Right ventricle myocardium superior (tissue), 1 donor: ENCODE measurements at places on chromosomes 1 and 21.
A peak's percentile ranks its signal among the peaks of the same experiment; 100 is the strongest.

DNA sequence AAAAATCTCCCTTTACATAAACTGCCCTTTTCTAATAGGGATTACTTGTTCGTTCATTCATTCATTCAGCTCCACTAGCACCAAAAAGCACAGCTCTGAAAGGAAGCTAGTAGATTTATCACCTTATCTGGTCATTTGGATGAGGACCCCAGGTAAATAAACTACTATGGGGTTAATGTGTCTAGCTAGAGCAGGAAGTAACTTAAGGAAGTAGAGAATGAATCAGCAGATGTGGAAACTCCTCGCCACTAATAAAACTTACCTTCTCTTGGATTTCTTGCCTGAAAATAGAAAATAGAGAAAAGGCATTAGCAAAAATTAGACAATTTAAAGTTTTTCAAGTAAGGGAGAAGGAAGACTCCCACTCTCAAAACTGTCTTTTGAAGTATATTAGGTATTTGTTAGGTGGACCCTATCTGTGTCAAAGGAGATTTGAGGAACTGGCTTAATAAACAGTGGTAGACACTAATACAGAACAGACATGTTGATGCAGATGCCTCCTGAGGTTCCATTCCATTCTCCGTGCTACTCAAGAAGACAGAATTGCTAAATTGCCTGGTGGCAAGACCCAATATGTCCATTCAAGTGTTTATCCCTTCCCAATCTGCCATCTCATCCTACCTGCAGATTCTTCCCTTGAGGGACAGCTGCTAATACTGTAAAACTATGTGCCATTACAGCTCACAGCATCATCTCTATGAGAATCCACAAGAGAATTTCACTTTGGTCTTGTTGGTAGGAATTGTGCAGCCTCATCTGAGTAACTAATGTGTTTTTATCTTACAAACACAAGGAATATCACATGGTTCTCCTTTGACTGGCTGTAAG lies 14.9 kb downstream of the SELL start:
- DNase-seq = no peak

DNA sequence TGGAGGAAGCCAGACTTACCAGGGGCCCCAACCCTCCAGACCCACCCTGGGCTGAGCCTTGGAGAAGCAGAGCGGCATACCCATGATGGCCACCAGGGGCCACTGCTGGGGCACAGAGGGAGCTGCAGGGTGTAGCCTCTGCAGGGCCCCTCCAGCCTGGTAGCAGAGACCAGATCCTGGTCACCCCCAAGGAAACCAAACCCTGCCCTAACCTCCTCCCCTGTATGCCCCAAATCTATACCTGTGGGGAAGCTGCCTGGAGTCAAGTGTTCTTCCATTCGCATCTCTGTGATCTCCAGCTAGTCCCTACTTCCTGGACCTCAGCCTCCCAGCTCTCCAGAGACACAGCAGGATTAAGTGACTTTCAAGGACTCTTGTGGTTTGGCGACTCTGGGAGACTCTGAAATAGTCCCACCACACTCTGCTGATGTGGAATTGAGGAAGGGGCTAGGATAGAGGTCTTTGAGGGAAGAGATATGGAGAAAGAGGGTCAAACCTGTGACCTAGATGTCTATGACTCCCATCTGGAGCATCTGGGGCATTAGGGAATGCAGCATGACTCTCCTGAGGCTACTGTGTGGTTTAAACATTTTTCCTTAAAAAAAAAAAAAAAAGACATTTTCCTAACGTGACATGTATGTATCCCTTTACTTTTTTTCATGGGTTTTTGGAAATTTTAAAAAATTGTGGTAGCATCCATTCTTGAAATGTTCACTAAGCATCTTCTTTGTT lies 119.2 kb upstream of the IPO9 start:
- peak; percentile 87 for DNase-seq

- no peak for DNase-seq
Measured at GRCh38 chr1:3169665-3170356, 100.8 kb downstream of the PRDM16 start.

DNA sequence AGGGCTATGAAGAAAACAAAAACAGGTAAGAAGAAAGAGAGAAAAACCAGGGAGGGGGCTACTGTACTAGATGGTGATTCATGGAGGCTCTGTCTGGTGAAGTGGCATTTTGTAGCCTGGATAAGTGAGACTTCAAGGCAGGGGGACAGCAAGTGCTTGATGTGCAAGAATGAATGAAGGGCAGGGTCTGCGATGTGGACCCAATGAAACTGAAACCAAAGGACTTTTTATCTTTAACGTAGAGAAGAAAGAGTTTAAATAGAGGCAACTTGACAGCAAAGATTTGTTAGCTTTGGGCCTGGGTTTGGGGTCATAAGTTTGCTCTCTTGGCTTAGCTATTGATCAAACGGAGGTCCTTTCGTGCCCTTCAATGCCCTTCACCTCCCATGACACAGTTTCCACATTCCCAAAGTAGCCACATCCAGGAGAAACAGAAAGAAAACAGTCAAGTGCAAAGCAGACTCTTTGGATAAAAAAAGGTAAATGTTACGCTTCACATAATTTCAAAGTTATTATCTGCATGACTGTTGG lies 291.0 kb downstream of the GRIK1 start:
- no peak for DNase-seq

- DNase-seq = no peak
Measured at GRCh38 chr1:203549309-203549708, 55.4 kb downstream of the OPTC start.

DNA sequence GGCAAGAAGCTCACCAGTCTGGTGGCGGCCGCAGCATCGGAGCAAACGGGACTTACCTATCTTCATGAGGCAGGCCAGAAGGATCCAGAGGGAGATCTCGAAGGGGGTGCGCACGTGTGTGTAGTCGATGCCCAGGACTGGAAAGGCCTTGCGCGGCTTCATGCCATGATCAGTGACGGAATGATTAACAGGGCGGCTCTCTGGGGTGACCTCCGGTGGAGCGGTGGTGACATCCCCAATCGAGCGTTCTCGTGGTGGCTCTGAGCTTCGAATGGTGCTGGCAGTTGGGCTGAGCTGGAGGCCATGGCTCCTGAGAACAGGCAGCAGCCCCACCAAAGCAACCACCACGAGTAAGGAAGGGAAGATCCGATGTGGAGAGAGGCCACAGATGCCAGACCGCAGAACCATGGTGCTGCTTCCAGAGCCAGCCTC lies 982 bp downstream of the SLC9A1 start:
- DNase-seq = no peak

DNA sequence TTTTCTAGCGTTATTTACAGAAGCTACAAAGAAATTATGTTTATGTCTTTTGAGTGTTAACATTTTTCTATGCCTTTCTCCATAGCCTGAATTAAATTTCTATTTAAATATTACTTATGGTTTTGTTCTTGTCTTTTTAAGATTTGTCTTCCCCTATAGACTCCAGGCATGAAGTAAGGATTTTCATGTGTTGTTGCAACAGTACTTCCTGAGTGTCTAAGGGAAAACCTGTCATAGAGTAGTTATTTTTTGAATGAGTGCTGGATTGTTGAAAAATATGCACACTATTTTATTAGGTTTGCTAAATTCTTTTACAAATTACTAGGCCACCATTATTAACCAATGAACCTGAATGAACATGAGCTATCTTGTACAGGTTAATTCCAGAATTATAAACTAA lies 27.1 kb downstream of the SAMSN1 start:
- DNase-seq = no peak

DNA sequence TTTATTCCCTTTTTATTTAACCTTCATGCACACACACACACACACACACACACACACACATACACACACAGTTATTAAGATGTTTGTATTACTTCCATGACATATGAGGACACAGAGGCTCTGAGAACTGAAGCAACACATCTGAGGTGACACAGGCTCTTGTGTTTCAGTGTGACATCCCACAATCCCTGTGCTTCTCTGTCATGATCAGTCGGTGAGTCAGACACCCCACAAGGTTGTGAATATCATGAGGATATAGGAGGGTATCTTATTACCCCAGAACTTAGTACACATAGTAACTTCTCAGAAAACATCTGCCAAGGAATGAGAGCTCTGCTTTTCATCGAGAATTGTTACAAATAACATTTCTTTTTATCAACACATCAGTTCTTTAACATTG lies 459.3 kb downstream of the PLPP3 start:
- no peak for DNase-seq

GRCh38 chr1:7252411-7253117 lies 467.3 kb downstream of the CAMTA1 start:
- DNase-seq = no peak

DNA sequence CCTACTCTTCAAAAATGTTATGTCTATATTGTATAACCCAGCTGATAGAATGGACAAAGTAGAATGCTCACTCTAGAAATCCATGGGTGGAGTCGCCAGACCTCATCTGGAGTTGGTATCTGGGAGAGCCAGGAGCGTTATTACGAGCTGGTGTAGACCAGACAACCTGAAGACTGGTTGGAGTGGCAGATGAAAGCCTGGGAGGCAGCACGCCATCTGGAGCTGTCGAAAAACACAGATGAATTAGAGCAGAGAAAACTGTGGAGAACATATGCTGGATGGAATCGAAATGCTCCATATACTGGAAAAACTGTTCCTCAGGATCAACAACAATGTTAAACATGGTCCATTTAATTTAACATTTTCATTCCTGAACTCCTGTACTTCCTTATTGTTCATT lies 333.6 kb downstream of the KCTD3 start:
- DNase-seq = no peak

- DNase-seq = no peak
Measured at GRCh38 chr1:192497214-192497794, 78.3 kb upstream of the RGS1 start.

GRCh38 chr1:167297222-167298214 lies 76.8 kb downstream of the POU2F1 start:
- DNase-seq = no peak
